ACHN (cell line): ENCODE measurements at places on chromosomes 2 and 18.

DNA sequence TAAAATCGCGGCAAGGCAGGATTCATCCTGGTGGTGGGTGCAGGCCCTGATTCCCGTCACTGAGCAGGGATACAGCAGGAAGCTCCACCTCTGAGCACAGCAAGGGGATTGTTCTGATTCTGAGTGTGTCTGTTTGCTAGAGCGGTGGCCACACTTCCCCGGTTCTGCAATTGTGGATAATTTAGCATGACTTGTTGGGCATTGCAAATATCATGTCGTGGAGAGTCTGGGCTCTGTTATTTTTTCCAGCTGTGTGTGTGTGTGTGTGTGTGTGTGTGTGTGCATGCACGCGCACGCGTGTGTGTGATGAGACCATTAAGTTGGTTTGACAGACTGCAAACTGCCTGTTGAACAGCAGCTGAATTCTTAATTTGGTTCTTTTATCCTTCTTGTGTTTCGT is 4.1 kb upstream of the TMEM18 start:
- DNase-seq: no peak

- DNase-seq: no peak
Observed at GRCh38 chr2:20585710-20586594, 64.9 kb downstream of the HS1BP3 start.

- no peak for DNase-seq
Observed at GRCh38 chr18:79387214-79387613, 8.5 kb upstream of the NFATC1 start.

GRCh38 chr2:109031476-109032228 is 42.6 kb upstream of the EDAR start:
- peak; percentile 11 for DNase-seq

DNA sequence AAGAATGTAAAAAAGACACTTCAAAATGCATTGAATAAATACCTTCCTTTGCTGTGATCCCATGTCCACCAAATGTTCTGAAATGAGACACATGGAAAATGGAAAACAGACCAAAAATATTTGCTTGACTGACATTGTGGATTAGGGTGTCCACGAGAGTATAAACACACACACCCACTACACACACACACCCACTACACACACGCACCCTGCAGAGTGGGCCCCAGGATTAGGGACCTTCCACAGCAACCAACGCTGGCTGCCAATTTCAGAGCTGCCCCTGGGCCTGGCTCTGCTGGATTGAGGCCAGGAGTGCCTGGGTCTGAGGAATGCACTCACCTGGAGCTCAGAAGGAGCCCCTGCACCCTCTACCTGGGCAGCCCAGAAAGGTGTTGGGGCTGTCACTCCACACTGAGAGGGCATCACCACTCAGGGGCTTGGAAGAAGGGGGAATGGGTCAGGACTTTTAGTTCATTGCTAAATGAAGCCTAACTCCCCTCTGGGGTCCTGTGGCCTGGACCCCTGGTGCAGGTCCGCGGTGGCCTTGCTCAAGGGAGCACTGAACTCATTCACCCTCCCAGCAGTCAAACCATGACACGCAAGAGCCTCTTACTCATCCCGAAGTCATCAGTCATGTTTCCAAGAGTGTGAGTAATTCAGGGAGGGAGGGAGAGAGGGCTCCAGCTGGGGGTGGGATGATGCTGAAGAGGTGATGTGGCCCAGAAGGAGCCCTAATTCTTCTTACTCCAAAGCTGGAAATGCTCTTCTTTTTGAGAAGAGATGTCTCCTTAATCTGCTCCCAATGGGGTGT is 50.2 kb upstream of the PLB1 start:
- DNase-seq: peak; percentile 96

GRCh38 chr2:172357442-172357841 is 69.9 kb upstream of the ITGA6 start:
- DNase-seq: no peak

- peak; percentile 37 for DNase-seq
Observed at GRCh38 chr18:70288171-70288850, 534 bp upstream of the SOCS6 start.

DNA sequence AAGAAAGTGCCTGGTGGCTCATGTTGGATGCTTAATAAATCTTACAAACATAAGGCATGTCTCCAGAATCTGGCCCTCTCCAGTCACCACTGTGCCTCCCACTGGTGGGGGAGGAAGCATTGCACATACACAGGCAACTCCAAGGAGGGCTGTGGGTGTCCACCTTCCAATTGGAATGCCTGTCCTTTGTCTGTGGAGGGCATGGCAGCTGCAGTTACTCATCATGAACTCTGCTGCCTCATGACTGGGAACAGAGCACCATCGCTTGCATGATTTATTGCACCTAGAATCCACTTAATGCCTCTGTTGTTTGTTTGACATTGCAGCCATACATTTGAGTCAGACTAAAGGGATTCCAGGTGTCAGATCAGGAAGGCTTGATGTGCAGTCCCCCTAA is 278.9 kb downstream of the PRKCE start:
- DNase-seq: no peak

GRCh38 chr2:201502713-201503112 is 51.2 kb downstream of the STRADB start:
- DNase-seq: no peak

- peak; percentile 45 for DNase-seq
Observed at GRCh38 chr2:60152226-60152833, 401.1 kb downstream of the BCL11A start.

GRCh38 chr2:31397094-31397493 is 17.4 kb downstream of the XDH start:
- DNase-seq: no peak

GRCh38 chr2:238866656-238867277 is 18.9 kb downstream of the TWIST2 start:
- DNase-seq: no peak
